ENCODE measurements at places on chromosomes 1 and 21.

GRCh38 chr1:3714284-3714741 lies 37.9 kb upstream of the CCDC27 start:
- no peak for DNase-seq

GRCh38 chr1:844472-845026 lies 79.2 kb upstream of the SAMD11 start:
- DNase-seq: no peak

DNA sequence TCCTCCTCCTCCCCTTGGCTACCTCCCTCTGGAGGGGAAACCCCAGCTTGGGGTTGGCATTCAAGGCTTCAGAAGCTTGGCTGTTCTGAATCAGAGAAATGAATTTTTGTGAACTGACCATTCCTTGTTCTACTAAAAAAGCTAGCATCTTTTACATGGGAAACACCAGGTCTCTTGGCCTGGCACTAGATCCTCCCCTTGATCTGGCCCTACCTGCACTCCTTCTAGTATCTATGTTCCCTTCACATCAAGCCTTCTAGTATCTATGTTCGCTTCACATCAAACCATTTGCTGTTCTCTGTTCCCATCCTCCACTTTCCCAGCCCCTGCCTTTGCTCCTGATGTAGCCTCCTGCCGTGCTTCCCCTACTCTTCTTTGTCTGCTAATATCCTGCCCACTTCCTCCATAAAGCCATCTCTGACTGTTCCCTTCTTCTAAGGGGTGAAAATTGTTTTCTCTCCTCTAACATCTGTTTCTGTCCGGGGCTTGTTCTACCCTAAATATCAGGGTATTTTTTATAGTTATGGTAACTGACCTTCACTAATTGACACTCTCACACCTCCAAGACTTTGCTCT lies 25.8 kb downstream of the FAM151A start:
- no peak for DNase-seq

- DNase-seq: no peak
These were observed 208.5 kb downstream of the DNAH14 start for GRCh38 chr1:225137976-225138375.

- no peak for DNase-seq
These were observed 204.1 kb upstream of the PTGFR start for GRCh38 chr1:78286686-78287085.

GRCh38 chr1:19879661-19880060 lies 2.5 kb upstream of the OTUD3 start:
- DNase-seq: no peak

DNA sequence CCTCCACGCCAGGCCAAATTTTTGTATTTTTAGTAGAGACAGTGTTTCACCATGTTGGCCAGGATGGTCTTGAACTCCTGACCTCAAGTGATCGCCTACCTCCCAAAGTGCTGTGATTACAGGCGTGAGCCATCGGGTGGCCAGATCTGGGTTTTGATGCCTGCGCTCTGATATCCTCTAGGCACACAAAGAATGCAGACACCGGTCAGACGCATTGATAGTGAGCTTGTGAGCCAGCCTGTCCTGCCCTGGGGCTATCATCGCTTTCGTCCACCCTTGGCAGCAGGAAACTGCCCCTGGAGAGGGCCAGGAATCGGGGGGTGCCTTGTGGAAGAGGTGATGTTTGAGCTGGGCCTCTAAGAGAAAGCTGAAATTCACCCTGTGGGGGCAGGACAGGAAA lies 4.0 kb downstream of the FBLIM1 start:
- no peak for DNase-seq

DNA sequence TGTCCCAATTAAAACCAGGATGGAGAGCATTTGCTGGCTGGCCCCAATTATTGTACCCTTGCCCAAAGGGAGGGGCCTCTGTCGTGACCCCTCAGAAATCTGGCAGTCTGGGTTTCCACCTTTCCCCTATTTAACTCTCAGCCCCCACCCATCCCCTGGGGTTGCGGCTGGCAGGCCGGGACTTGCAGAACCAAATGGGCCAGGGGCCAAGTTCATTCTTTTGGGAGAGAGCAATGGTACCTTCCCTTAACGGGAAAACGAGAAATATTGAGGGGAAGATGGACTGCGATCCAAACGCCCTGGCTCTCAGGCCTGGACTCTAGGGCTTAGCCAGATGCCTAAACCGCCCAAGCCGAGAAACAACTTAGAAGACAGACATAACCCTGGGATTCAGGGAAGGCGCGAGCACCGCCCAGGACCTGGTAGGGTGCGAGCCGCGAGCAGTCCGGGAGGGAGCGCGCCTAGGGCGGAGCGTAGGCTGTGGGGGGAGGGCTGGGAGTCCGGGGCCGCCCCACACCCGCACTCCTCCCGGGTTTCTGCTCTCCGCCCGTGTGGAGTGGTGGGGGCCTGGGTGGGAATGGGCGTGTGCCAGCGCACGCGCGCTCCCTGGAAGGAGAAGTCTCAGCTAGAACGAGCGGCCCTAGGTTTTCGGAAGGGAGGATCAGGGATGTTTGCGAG lies at the start of gene SLC27A3:
TSS of gene SLC27A3 (plus strand) at position 628 of the 678 bp plus-strand sequence. CDS start 91 bp downstream, outside the sequence.
- DNase-seq: no peak

DNA sequence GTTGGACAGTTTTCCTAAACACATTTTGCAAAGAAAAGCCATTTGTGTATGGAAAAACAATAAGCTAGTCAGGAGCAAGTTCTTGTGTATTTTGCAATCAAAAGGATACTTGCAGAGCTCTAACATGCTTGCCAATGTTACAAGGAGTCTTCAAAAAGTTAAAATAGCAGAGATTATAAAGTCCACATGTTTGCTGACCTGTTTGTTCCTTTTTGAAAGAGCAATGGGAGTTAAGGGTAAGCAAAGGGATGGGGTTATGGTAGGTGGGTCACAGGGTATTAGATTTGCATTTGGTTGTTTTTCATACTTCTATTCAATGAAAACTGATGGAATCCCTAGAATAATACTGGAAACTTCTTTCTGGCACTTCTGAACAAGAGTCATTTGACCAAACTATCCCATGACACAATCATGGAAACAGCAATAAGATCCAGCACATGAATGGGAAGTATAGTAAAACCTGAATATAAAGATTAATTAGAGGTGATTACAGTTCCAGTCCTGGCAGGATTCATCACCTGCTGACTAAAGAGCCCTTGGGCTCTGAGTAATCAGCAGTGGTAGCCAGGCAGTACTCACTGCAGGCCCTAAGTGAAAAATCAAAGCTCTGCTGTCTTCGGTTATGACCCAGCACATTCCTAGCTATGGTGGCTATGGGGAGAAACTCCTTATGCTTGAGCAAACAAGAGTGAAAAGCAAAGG lies 27.1 kb upstream of the ZC3H11B start:
- no peak for DNase-seq

GRCh38 chr1:119743308-119743707 lies 25.4 kb downstream of the HMGCS2 start:
- DNase-seq: no peak

GRCh38 chr1:226061841-226062557 lies 517 bp upstream of the H3-3A start:
- DNase-seq: no peak

All from stimulated activated CD4-positive, alpha-beta T cell treated with anti-CD3 and anti-CD28 coated beads, TNF-alpha, amount 100 ng/mL, for 4 hours (primary cell).